Keratinocyte (primary cell): ENCODE measurements at places on chromosomes 7 and 10.
A peak's percentile ranks its signal among the peaks of the same experiment; 100 is the strongest.

DNA sequence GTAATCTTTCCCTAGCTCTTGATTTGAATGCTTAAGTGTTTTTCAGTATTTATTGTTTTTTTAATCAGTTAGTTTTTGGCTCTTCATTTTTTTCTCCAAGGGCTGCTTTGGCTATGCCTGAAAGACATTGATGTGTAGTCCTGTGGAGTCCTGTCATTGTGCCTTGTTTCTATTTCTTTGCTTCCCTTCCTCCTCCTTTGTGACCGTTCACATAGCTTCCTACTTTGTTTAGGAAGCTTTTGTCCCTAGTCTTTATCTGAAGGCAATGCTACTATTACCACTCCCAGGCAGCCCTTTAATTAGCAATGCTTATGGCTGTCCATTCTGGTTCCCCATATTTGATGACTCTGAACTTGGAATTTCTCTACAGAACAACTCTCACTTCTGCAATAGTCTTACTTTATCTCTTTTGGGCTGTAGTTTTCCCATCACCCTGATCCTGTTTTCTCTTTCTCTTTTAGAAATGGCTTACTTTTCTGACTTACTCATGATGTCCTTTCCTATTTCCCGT lies 39.9 kb downstream of the ADCYAP1R1 start:
- no peak for DNase-seq

DNA sequence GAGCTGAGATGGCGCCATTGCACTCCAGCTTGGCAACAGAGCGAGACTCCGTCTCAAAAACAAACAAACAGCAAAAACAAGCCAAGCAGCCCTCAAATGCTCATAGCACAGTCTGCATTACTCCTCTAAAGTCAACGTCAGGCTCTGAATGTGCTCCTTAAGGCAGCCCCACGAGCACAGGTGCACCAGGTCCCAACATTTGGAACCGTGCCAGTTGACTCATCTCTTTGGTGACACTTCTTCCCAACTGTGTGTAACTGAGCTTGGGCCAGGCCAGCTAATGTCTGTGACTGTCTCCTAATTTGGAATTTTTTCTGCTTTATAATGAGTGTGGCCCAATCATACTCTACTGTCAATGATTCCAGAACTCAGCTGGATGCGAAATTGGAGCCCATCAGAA lies 66.3 kb upstream of the EFCAB10 start:
- no peak for DNase-seq

DNA sequence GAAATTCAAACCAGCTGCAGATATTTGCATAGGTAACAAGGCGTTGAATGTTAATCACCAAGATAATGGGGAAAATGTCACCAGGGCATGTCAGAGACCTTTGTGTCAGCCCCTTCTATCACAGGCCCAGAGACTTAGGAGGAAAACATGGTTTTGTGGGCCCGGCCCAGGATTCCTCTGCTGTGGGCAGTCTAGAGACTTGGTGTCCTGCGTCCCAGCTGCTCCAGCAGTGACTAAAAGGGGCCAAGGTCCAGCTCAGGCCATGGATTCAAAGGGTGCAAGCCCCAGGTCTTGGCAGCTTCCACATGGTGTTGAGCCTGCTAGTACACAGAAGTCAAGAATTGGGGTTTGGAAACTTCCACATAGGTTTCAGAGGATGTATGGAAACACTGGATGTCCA lies 147.5 kb upstream of the ZWINT start:
- DNase-seq = no peak

DNA sequence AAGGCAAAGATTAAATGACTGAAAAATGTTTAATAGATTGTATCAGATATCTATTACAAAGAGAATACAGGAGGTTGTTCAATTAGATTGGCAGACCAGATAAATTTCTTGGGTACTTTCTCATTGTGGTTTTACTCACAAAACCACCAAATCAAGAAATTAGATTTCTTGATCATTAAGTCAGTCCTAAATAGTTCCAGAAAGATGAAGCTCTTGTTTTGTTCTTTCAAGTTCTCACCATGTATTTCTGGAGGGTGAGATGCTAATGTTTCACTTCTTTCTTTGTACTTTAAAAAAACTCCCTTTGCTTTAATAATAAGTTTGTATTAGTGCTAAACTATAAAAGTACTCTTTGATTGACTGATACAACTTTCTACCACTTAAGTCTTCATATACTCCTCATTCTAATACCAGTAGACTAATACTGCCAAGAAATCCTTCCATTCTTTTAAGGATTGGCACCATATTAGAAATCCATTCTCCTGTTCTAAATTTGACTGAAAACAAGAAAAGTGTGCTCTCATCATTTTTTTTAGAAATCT lies 69.4 kb downstream of the RNF133 start:
- no peak for DNase-seq

DNA sequence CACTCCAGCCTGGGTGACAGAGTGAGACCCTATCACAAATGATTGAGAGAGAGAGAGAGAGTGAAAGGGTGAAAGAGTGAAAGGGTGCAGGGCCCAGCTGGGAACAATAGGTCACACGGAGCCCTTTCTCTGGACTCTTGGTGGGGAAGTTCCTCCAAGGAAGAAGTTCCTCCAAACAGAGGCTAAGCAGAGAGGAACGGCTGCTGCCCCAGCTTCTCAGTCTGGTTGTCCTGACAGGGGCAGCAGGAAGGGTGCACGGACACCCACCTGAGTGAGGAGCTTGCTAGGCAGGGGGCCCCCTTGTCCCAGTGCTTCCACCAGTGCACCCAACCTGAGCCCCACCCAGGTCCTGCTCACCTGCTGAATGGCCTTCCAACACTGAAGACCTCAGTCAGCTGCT lies 38.8 kb upstream of the MYL10 start:
- no peak for DNase-seq

DNA sequence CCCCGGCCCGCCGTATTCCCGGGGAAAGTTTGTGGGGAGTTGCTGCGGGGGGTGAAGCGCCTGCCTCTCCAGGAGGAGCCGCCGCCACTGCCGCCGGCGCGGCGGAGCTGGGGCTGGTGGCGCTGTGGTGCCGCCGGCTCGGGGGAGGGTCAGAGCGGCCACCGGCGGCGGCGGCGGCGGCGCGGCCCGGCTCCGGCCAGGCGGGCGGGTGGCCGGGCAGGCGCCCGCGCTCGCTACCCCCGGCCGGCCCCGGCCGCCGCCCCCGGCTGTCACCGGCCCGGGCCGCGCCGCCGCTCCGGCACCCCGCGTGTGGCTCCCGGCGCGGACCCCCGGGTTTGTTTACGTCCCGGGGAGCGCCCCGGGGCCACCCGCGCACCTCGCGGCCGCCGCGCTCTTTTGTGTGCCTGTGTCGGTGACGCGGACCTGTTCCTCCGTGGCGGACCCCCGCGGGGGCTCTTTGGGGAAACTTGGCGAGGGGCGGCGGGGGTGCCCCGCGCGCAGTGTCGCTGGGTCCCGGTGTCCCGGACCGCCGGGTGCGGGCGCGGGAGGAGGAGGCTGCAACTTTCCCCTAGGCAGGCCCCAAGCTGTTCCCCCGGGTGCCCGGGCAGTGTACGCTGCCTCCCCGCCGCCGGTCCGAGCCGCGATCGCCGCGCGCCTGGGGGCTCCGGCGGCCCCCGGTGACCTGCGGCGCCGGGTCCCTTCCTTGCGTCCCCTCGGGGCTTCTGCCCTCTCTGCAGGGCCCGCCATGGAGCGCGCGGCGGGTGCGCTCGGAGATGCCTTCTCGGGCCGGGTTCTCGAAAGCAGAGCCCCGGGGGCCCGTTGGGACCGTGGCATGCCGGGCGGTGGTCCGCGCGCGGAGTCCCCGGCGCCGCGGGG lies 593 bp upstream of the CUX1 start:
- no peak for DNase-seq

DNA sequence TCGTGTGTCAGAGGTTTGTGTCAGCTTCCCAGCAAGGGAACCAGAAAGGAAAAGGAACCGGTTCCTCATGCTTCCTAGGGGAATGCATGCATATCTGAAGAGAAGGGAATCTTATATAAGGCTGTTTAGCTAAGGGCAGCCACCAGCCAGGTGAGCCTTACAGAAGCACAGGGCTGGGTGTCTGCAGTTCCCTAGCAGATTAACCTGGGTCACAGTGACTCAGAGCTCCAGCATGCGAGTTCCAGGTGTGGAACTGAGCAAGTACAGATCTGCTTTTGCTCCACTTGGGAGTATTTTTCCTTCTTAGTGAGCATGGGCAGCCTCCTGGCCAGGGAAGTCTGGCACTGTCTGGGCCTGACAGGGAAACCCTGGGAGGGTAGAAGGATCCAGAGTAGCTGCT lies 957 bp upstream of the ANKRD2 start:
- DNase-seq = peak; percentile 97

DNA sequence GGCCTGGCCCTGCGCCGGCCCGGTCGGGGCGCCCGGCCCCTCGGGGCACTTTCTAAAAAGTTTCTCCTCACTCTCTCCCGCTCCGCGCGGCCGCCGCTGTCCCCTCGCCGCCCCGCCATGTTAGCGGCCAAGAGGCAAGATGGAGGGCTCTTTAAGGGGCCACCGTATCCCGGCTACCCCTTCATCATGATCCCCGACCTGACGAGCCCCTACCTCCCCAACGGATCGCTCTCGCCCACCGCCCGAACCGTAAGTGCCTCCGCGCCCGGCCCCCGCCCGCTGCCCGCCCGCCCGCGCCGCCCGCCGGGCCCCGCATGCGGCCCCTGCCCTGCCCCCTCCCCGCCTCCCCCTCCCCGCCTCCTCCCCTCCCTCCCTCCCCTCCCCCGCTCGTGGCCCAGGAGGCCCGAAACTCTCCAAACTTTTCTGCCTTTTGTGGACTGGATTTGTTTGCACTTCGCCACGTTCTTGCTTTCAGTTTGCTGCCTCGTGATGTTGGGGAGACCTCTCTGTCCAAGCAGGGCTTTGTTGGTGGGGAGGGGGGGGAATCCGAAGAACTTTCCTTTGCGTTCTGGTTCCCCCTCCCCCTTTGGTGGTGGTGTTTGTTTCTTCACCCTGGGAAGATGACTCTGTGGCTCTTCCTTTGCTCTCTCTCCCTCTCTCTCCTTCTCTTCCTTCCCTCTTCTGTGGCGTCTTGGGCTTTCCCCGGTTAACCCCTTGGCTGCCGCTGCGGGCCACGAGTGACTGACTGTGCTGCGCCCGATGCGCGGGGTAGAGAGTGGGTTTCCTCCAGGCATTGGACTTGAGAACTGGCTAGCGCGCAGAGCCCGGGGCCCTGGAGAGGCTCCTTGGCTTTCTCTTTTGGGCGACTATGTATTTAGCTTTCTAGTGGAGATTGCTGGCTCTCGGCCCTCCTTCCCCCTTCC lies 1.6 kb downstream of the TCF7L2 start:
- peak; percentile 25 for DNase-seq

GRCh38 chr10:103451091-103451813 lies 918 bp downstream of the CALHM2 start:
- DNase-seq = peak; percentile 17

DNA sequence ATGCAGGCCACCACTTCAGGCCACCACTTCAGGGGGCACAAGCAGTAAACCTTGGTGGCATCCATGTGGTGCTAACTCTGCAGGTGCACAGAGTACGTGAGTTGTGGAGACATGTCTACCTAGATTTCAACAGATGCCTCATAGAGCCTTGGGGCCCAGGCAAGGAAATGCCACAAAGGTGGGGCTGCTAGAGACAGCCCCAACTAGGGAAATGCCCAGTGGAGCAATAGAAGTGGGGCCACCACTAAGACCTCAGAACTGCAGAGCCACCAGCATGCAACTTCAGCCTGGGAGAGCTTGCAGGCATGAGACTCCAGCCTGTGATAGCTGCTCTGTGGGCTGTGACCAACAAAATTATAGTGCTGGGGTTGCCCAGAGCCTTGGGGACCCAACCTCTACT lies 107.6 kb downstream of the DNAJC1 start:
- no peak for DNase-seq

- no peak for DNase-seq
Observed at GRCh38 chr10:77360835-77361234, 276.8 kb downstream of the KCNMA1 start.

DNA sequence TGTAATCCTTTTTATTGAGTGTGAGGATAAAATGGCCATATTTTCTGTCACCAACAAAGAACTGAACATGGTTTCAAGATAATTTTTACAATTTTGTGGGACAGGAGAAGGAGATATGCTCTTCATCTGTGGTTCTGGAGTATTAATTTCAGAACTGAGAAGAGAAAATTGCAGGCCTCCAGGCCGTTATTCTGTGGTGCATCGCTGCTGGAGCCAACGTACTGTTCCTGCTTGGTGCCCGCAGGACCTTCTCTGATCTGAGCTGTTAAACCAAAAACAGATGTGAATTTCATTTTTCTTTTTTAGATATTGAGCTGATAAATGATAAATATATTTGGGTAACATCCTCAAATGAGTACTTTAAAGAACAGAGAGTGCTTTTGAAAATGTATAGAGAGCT lies 63.9 kb downstream of the IKZF1 start:
- DNase-seq = no peak

GRCh38 chr7:159152816-159153215 lies 8.1 kb upstream of the VIPR2 start:
- DNase-seq = no peak

GRCh38 chr10:65720901-65721300 lies 1204.9 kb upstream of the LRRTM3 start:
- DNase-seq = no peak

GRCh38 chr7:35356495-35356894 lies 102.6 kb upstream of the TBX20 start:
- no peak for DNase-seq

DNA sequence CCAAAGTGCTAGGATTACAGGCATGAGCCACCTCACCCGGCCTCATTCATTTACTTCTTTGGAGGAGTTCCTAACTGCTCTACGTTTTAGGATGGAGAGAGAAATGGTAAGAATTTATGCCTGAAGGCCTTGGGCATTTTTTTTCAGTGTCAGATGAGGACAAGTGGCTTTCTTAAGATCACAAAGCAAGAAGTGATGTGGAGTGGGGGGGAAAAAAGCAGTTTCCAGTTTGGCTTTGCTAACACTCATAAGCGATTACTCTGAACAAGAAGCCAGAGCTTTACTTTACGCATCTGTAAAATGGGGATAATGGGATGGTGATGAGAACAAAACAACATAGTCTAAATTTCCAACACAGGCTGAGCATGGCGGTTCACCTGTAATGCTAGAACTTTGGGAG lies 2.6 kb upstream of the PPIA start:
- no peak for DNase-seq

DNA sequence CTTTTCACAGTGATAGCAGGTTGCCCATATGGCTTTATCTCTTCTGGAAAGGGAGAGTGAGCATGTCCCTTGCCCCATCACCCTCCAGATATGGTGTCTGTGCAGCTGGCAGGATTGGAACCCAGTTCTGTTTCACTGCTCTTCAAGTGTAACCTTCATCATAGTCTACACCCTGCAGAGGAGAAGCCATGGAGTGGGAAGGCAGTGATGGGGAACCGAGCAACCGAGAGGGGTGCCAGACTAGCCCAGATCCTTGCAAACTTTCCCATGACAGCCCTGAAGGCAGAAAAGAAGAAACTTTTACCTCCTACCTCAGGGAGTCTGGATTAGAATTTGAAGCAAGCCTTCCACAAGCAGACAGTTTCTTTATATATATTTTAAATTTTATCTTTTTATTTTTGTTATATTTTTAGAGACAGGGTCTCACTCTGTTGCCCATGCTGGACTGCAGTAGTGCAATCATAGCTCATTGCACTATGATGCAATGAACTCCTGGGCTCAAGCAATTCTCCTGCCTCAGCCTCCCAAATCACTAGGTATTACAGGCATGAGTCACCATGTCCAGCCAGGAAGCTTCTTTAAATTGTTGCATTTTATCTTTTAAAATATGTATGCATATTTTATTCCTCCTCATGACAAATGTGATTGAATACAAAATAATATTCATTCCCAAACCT lies 133.3 kb downstream of the KCNMA1 start:
- no peak for DNase-seq

- no peak for DNase-seq
Observed at GRCh38 chr7:19558527-19558926, 150.3 kb downstream of the POLR1F start.
